Heart right ventricle (tissue), 16 donors: ENCODE measurements at places on chromosomes 5 and 9. TPM values are rescaled to one million over a fixed set of nuclear protein-coding genes. Genes with fewer than 3 reads are reported as not detected.
A peak's percentile ranks its signal among the peaks of the same experiment; 100 is the strongest.

DNA sequence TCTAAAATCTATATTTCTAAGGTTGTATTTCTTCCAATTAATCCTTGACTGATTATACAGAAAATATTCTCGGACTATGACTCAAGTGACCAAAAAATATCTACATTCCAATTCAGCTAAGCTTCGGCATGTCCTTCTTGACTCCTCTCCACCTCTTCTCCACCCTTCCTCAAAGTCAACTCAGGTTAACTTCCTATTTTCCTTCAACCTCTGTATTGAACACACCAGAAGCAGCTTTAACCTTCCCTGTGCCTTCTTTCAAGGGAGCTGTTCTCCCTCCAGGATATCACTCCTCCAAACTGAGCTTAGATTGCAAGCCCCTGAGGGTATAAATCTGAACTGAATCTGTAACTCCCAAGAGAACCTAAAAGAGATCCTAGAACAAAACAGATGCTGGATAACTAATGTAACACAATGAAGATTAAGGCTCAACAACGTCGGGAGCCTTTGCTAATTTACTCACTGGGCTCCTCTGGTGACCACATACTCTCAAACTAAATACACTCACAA lies 1.1 kb downstream of the SLCO4C1 start:
- H3K36me3 ChIP-seq: no peaks in the 10 kb centered on the region
- H3K4me1 ChIP-seq: peaks cover 7% of the 10 kb centered on the region
- no peak overlapping the region for H3K4me3 ChIP-seq
- no peak overlapping the region for H3K27ac ChIP-seq
- H3K27me3 ChIP-seq: peaks cover 10% of the 10 kb centered on the region

DNA sequence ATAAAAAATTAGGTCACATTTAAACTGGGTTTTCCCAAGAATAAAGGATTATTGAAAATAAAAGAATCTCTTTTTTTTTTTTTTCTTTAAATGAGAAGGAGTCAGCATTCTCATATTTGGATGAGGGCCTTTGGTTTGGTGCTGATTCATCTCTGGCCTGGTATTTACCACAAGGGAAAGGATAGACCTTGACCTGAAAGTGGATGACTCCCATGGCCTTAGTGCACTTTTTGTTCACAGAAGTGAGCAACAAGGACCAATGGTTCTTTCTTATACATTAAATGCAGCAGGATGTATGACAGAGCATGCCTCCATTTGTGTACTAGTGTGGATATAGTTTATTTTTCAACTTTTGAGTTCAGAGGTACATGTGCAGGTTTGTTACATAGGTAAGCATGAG lies 6.9 kb downstream of the YTHDC2 start:
- H3K27me3 ChIP-seq: no peaks in the 10 kb centered on the region
- no peak overlapping the region for H3K27ac ChIP-seq
- peaks cover 43% of the 10 kb centered on the region for H3K4me1 ChIP-seq
- H3K4me3 ChIP-seq: no peak overlapping the region
- no peaks in the 10 kb centered on the region for H3K36me3 ChIP-seq

DNA sequence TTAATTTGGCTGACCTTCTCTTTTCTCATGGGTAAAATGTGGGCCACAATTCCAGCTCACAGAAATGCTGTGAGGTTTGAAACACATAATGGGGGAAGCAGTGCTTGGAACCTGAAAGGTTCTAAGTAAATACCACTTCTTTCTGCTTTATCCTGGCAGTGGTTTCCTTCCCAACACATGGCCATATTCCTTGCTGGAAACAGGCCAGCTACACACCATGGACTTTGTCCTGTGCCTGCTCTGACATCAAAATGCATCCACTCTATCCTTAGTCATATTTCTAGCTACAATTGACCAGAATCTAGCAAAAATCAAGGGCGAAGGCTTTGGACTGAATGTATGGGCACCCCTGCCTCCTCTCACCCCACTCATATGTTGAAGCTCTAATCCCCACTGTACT lies 93.1 kb upstream of the TRPC7 start:
- no peak overlapping the region for H3K4me3 ChIP-seq
- no peak overlapping the region for H3K27ac ChIP-seq
- H3K36me3 ChIP-seq: no peaks in the 10 kb centered on the region
- no peaks in the 10 kb centered on the region for H3K4me1 ChIP-seq
- H3K27me3 ChIP-seq: no peaks in the 10 kb centered on the region
- no peak for DNase-seq

DNA sequence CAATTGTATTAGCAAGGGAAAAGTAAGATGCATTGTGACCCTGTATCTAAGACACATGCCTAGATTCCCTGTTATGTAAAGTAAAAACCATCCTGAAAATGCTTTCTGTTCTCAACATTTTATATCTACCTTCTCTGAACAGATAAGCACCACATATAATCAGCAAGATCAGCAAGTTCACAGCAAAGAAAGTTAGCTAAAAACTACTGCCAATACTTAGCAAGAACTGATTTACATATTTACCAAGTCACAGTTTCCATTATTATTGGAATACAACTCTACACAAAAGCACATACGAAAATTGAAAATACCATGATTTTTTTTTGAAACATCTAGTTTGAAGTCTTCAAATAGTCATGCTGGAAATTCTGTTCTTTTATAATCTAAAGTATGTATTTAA lies 1118.1 kb downstream of the TAF11L14 start:
- H3K4me1 ChIP-seq: no peaks in the 10 kb centered on the region
- H3K27me3 ChIP-seq: no peaks in the 10 kb centered on the region
- no peak overlapping the region for H3K27ac ChIP-seq
- no peak overlapping the region for H3K4me3 ChIP-seq

DNA sequence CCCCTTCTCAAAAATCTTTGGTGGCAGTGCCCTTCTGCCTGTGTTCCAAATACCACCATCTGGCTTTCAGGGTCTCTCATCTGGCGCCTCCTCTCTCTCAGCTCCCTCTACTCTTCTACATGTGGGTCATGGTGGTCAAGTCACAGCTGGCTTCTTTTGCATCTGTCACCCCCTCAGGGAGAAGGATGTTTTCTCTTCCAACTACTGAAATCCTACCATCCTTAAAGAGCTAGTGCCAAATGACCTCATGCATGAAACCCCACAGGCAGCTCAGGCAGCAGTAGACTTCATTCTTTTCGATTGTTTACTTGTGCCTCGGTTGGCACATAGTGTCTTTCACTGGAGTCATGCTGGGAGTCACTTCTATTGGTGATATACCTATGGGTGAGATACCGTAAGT lies 219.2 kb downstream of the DCP2 start:
- no peak overlapping the region for H3K27ac ChIP-seq
- H3K4me1 ChIP-seq: peaks cover 51% of the 10 kb centered on the region
- no peak overlapping the region for H3K4me3 ChIP-seq
- H3K27me3 ChIP-seq: no peaks in the 10 kb centered on the region

DNA sequence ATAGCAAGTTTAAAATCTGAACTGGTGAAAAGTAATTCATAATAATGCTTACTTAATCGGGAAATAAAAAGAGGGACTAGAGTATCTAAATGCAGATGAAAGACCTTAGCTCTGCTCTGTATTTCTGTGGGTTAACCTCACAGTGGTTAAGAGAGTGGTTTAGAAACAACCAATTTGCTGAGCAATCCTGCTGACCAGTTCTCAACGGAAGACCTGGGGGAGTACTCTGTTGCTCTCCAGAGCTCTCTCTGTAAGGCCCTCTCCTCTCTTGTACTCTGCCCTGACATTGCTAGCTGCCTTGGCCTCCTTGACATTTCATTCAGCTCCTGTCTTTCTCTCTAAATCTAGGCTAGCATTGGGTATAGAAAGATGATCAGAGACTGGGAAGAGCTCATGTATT lies 1186.6 kb upstream of the SEMA6A start:
- H3K36me3 ChIP-seq: no peaks in the 10 kb centered on the region
- H3K27ac ChIP-seq: no peak overlapping the region
- no peaks in the 10 kb centered on the region for H3K27me3 ChIP-seq

DNA sequence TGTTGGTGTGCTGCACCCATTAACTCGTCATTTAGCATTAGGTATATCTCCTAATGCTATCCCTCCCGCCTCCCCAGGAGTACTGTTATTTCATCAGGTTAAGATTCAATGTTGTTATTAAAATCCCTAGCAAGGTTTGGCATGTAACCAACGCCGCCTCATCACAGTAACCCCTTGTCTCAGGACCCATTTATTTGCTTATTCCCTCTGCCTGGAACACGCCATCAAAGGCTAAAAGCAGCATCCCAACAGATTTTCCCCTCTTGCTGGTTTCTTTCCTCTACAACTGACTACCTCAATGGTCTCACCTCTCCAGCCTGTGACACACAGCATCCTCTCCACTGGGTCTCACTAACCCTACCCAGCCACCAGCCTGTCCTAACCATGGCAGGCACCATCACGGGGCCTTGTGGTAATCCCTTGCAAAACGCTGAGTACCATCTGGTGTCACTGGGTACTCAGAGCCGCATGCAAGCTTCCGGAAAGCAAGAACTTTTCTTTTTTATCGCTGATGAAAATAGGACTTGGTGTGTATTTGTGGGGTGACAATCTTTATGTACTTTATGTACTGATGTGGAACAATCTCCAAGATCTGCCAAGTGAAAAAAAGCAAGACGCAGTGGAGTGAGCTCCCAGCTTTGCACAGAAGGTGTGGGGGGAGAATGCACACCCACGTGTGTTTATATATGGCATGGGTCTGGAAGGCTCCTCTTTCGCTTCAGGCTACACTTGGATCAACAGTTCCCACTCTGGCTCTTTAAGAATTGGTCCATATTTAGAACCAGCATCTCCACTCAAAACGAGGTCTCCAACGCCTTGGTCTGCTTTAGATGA lies 6.1 kb downstream of the RPS14 start:
- peaks cover 28% of the 10 kb centered on the region for H3K4me1 ChIP-seq
- H3K4me3 ChIP-seq: no peak overlapping the region
- DNase-seq: no peak
- H3K36me3 ChIP-seq: peaks cover 12% of the 10 kb centered on the region

GRCh38 chr9:92480291-92480771 lies 2.0 kb downstream of the ASPN start:
- H3K36me3 ChIP-seq: no peaks in the 10 kb centered on the region
- no peak for DNase-seq
- peak overlapping the region; percentile 34 for H3K4me3 ChIP-seq
- peaks cover 39% of the 10 kb centered on the region for H3K4me1 ChIP-seq
- H3K27ac ChIP-seq: peak overlapping the region; percentile 63

GRCh38 chr5:21680641-21681040 lies 1172.5 kb downstream of the CDH12 start:
- DNase-seq: no peak
- H3K4me3 ChIP-seq: no peak overlapping the region
- no peaks in the 10 kb centered on the region for H3K4me1 ChIP-seq
- H3K36me3 ChIP-seq: no peaks in the 10 kb centered on the region

DNA sequence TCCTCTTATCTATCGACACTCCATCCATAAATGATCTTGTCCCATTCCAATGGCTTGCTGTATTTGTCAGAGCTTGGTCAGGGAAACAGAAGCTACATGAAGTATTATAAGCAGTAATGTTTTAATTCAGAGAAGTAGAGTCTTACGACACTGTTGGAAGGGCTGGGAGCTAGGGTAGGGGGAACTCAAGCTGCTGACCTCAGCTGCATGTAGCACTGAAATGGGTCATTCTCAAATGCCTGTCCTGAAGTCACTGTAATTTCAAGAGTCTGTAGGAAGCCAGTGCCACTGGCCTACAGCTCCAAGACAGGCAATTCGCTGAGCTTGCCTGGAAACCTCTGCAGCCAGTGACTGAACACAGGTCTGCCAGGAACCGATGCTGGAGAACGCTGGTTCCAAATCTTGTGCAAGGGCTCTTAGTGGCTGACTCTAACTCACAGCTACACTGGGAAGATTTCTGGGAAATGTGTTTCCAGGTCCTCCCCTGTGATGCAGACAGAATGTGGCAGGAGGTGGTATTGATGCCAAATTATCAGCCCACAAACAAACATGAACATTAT lies 532.4 kb downstream of the CCDC171 start:
- no peaks in the 10 kb centered on the region for H3K4me1 ChIP-seq
- H3K36me3 ChIP-seq: no peaks in the 10 kb centered on the region
- no peaks in the 10 kb centered on the region for H3K27me3 ChIP-seq
- no peak overlapping the region for H3K4me3 ChIP-seq

DNA sequence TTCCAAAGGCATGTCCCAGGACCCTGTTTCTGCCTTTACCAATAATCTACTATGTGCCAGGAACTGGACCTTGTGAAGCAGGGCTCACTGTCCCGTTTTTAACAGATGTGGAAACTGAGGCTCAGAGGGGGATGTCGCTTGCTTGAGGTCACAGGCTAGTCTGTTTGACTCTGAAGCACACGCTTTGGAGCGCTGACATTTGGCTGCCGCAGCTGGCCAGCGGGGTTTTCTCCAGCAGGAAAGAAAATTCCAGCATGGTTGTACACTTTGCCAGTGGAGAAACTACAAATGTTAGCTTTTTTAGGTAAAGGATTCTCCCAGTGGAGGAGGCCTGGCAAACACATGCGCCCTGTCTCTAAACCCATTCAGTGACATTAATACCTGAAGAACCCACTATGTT lies 50.5 kb downstream of the SH3PXD2B start:
- peaks cover 19% of the 10 kb centered on the region for H3K36me3 ChIP-seq
- peak; percentile 33 for DNase-seq
- H3K4me3 ChIP-seq: no peak overlapping the region

GRCh38 chr5:68983043-68983442 lies 110.8 kb upstream of the SLC30A5 start:
- no peaks in the 10 kb centered on the region for H3K4me1 ChIP-seq
- no peaks in the 10 kb centered on the region for H3K36me3 ChIP-seq
- no peak overlapping the region for H3K4me3 ChIP-seq
- no peak for DNase-seq
- H3K27me3 ChIP-seq: no peaks in the 10 kb centered on the region
- H3K27ac ChIP-seq: no peak overlapping the region

DNA sequence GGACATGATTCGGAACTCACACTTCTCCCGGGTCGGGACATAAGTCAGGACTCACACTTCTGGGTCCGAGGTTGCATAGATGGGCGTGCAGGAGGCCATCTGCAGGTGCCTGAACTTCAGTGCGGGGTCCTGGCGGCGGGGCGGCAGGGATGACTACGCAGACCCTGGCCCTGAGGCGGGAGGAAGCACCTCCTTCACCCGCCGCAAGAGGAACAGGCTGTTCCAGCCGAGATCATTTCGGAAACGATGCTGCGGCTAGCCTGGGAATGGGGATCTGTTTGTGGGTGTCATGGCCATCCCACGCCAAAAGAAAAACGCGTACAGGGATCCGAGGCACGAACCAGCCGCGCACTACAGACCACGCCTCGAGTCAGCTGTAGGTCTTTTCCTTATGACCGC lies 196.6 kb downstream of the TTLL11 start:
- H3K4me1 ChIP-seq: no peaks in the 10 kb centered on the region
- H3K27ac ChIP-seq: no peak overlapping the region
- DNase-seq: no peak
- no peaks in the 10 kb centered on the region for H3K27me3 ChIP-seq
- no peaks in the 10 kb centered on the region for H3K36me3 ChIP-seq
- H3K4me3 ChIP-seq: no peak overlapping the region

Gene NR4A3
- total RNA-seq: 9.1 TPM

Gene EFNA5
- 49.4 TPM for total RNA-seq

Gene FIBCD1
- 0.16 TPM for total RNA-seq

Gene KIF12
- not detected for total RNA-seq

Gene ADGRD2
- not detected for total RNA-seq

Gene MRPS2
- 48.0 TPM for total RNA-seq

Gene ARHGEF28
- total RNA-seq: 1.4 TPM

Gene PCDHB6
- total RNA-seq: 0.23 TPM

Gene FAM120A
- 109 TPM for total RNA-seq

Gene CMBL
- 51.4 TPM for total RNA-seq

Gene PHF24
- total RNA-seq: 0.78 TPM
